ENCODE measurements at places on chromosomes 13 and 19. TPM values are rescaled to one million over a fixed set of nuclear protein-coding genes. Genes with fewer than 3 reads are reported as not detected.

- DNase-seq, result peak; percentile 51
Observed at GRCh38 chr13:111116856-111117255, 1.7 kb downstream of the ARHGEF7 start.

GRCh38 chr19:8110931-8111330, 38.5 kb downstream of the FBN3 start:
- no peak for DNase-seq

Gene PPAN
- polyA plus RNA-seq, result 24.5 TPM

DNA sequence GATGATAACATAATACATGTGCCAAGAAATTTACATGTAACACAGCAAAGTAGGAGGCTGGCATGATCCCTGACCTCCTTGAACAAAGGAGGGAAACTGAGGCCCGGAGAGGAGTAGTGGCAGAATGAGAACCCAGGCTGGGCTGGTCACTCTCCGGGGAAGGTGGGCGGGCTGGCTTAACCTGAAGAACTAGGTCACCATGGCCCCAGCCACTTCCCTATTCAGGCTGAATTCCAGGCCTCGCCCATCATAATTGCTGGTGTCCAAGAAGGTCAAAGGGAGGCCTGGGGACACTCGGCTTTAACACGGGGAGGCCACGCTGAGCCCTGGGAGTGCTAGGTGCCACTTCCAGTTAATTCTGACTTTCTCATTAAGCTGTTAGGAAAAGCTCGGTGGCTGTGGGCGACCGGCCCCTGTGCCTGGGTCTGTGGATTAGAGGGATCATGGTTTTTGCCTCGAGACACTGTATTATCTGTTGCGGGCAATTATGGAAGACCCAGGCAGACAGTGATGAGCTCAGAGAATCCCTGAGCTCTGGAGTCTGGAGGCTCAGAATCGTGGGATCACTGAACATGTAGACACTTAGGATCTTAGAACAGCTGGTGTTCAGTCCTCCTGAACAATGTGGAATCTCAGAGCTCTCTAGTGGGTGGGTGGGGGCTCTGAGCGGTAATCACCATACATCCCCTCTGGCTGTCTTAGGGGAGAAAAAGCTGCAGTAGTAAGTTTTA, 5.0 kb upstream of the TINCR start:
- DNase-seq, result no peak
